Retina (tissue), 1 donor: ENCODE measurements at places on chromosomes 1 and 21.
A peak's percentile ranks its signal among the peaks of the same experiment; 100 is the strongest.

DNA sequence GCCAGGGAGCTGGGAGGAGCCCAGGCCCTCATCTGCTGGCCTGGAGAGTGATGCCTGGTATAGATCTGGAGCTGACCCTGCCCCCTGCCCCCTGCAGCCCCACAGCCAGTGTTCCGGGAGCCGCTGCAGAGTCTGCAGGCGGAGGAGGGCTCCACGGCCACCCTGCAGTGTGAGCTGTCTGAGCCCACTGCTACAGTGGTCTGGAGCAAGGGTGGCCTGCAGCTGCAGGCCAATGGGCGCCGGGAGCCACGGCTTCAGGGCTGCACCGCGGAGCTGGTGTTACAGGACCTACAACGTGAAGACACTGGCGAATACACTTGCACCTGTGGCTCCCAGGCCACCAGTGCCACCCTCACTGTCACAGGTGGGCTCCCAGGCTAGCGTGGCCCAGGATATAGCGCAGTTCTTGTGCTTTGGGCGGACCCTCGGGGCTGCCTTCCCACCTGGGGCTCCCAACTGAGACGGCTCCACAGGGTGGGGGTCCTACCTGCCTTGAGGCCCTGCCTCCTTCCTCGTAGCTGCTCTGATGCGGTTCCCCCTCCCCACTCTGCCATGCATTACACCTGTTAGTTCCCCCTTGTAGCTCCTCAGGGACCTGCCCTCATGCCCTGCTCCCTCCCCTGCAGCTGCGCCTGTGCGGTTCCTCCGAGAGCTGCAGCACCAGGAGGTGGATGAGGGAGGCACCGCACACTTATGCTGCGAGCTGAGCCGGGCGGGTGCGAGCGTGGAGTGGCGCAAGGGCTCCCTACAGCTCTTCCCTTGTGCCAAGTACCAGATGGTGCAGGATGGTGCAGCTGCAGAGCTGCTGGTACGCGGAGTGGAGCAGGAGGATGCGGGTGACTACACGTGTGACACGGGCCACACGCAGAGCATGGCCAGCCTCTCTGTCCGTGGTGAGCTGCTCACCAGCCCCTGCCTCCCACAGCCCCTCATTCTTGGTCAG is 98.7 kb downstream of the OBSCN start:
- DNase-seq: peak; percentile 8

DNA sequence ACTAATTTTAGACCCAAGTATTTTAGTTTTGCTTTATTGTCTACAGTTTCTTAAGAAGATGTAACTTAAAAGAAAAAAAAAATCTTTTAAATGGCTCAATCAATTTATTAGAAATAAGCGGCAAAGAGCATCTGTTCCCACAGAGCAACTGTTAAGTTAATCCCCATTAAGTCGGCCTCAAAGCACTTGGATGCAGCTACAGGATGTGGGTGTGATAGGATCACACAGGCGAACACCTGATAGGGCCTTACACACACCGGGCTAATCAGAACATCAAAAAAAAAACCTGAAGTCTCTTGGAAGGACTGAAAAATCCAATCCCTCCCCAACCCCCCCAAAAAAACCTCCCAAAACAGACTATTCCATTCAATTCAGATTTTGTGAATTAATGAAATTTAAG is 23.0 kb downstream of the APP start:
- no peak for DNase-seq

DNA sequence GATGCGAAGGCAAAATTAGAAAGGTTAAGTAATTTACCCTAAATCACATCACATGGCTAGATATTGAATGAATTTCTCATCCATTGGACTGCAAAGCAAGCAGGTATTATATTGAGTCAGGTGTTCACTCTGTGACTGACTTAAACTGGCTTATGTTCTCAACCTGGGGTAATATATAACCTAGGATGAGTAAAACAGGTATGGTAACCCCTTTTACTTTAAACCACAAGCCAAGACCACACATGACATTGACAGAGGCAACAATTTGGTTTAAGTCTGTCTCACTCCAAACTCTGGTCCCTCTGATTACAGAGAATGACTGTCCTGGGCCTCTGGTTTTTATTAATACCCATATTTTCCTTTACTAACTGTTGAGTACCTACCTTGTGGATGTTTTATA is 33.3 kb downstream of the MAEL start:
- DNase-seq: no peak

DNA sequence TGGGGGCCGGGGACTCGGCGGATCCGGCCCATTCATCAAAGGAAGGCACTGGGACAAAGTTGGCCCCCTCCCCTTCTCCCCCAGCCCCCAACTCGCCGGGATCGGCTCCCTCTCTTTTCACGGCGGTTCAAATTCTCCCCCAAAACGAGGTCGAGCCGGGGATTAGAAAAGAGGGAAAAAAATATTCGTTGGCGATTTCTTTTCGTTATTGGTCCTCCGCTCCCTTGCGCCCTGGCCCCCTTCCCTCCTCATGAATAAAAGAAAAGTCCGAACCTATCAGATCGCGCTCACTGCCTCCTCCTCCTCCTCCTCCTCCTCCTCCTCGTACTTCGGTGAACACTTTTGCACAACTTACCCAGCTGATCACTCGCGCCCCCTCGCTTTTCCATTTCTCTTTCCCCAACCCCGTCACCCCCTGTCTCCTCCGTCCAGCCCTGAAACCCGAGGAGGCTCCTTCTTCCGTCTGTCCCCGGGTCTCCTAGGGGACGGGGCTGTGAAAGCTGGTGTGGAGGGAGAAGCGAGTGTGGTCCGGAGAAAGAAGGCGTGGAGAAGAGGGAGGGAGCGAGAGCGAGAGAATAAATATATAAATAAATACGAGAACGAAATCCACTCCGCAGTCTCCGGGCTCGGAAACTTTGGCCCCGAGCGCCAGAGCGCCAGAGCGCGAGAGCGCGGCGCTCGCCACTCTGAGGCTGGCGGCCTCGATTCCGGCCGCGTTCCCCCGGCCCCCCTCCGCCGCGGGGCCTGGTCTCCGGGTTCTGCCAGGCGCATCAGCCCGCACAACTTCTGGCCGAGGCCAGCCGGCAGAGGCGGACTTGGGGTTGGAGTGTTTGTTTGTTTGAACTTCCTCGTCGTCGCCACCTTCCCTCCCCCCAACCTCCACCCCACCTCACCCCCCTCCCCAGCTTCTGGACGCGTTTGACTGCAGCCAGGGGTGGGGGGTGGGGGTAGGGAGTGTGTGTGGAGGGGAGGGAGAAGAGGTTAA is at the start of gene PAX7:
TSS of gene PAX7 (plus strand) at position 336 of the 985 bp plus-strand sequence. CDS start 758 bp downstream, outside the sequence.
- DNase-seq: peak; percentile 75

GRCh38 chr1:3188150-3188971 is 119.4 kb downstream of the PRDM16 start:
- DNase-seq: no peak

DNA sequence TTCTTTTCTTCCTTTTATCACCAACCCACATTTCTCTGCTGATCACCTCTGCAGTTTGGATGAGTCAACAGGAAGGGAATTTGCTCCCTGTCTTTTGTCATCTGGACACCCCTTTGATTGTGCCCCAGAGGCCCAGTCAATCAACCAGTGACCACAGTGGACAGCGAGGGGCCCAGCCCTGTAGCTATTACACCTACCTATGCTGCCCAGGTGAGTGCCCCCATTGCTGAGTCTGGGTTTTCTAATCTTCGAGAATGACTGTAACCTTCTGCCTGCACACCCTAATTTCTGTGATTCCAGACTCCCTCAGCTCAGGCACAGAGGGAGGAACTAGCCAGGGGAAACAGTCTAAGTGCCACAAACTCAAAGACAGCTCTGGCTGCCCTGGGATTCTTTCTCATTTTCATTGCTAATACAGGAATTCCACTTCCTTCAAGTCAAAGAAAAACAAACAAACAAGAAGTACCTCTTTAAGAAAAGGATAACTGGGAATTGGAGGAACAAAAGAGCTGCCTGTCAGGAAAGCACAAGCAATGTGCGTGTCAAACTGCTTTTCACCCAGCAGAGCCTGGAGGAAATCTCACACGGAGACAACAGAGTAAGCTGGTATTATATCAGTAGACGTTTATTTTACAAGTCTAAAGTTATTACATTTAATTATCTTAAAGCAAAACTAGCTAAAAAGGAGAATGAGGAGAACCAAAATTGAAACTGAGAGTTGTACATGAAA is 311.1 kb downstream of the AJAP1 start:
- no peak for DNase-seq

DNA sequence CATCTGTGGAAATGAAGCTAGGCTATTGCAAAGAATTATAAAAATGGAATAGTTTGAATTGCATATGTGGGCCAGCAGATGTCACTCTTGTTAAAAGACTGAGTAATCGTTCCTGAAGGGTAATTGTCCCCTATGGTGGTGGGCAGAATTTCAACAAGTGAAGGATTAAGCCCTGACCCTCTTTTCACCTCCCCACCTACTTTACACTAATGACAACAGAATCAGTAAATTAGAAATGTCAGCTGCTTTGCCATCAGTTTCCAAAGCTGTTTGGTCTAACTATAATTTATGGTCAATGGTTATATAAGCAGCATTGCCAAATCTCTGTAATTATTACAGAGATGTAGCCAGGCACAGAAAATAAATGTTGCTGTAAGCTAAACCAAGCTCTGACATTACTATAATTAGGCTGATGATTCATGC is 898.6 kb downstream of the AMY1C start:
- DNase-seq: peak; percentile 58

DNA sequence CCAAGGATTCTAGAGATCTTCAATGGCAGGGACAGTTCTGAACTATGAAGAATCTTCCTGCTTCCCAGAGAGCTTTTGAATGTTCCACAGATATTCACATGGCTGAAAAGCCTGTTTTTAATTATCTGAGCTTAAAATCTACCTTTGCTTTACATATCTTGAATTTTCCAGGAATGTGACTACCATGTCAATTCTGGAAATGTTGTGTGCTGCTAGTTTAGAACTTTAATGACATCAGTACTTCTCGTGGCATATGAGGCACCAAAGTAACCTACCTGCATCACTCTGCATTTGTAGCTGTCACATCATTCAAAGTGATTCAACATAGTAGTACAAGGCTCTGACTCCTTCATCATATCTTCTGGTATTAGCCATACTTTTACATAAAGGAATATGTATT is 122.7 kb upstream of the NFIA start:
- no peak for DNase-seq

- no peak for DNase-seq
Observed at GRCh38 chr1:211741788-211742187, 66.4 kb upstream of the NEK2 start.

- no peak for DNase-seq
Observed at GRCh38 chr21:40569357-40569756, 277.6 kb downstream of the DSCAM start.

DNA sequence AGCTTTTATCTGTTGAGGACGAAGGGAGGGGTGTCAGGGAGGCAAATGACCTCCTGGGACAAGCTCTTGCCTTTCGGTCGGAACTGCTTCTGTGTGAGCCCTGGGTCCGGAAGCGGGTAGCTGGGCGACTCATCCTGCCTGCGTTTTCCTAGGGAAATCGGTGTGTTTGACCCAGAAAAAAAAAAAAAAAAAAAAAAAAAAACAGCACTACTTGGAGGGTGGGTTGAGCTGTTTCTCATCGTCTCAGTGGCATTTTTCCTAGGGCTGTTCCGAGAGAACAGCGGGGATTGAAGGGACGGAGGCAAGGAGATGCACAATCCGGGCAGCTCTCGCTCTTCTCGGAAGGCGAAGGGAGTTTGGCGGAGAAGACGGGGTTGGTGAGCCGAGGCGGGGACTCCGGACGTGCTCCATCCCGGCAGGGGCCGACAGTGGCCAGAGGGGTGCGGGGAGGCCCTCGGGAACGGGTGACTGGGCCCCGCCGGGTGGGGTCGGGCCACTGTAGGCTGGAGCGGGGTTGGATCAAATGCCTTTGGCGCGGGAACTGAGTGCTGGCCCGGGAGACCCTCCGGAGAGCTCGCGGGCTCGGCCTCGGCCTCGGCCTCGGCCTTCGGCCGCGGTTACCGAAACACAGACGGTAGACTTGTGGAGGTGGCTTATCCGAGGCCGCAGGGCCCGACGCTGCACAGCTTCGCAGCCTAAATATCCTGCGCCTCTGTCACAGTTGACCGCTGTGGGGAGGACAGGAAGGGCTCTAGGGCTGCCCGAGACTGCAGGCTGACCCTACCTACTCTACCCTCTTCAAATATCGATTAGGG is 2.4 kb upstream of the BARHL2 start:
- peak; percentile 75 for DNase-seq
